ENCODE measurements at places on chromosomes 12 and 14. TPM values are rescaled to one million over a fixed set of nuclear protein-coding genes. Genes with fewer than 3 reads are reported as not detected.

KCNK10 gene
- total RNA-seq = not detected

CLEC4A gene
- 5.2 TPM for total RNA-seq

SLC25A21 gene
- total RNA-seq = 1.3 TPM

KRT86 gene
- 0.39 TPM for total RNA-seq

ARG2 gene
- 8.5 TPM for total RNA-seq

OAS2 gene
- total RNA-seq = 18.6 TPM

IFNG-AS1 gene
- 0.42 TPM for total RNA-seq

ANO2 gene
- total RNA-seq = 30.8 TPM

Measured in aorta (tissue), 5 donors.